ENCODE measurements at places on chromosomes 7 and 10. TPM values are rescaled to one million over a fixed set of nuclear protein-coding genes. Genes with fewer than 3 reads are reported as not detected.

TMEM168 gene
- total RNA-seq, result 6.1 TPM

DNA sequence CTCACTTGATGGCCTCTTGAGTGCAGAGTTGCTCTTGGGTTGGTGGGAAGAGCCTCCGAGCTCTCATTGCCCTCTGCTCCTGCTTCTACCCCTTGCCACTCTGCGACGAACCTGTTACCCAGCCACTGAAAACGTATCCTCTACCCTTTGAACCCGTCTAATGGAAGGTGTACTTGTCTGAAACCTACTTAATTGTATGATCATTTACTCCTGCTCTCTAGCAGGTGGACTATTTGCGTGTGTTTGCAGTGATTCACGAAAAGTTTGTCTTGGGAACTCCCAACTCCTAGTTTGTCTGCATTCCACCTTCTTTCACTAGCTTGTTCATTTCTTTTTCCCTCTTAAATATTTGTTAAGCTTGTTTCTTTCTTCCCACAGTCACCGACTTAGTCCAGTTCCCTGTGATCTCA lies 503 bp downstream of the CROT start:
- DNase-seq, result no peak

CNTNAP2 gene
- 2.0 TPM for total RNA-seq

NKX1-2 gene
- 0.05 TPM for total RNA-seq

SPDYE9 gene
- total RNA-seq, result not detected

DNA sequence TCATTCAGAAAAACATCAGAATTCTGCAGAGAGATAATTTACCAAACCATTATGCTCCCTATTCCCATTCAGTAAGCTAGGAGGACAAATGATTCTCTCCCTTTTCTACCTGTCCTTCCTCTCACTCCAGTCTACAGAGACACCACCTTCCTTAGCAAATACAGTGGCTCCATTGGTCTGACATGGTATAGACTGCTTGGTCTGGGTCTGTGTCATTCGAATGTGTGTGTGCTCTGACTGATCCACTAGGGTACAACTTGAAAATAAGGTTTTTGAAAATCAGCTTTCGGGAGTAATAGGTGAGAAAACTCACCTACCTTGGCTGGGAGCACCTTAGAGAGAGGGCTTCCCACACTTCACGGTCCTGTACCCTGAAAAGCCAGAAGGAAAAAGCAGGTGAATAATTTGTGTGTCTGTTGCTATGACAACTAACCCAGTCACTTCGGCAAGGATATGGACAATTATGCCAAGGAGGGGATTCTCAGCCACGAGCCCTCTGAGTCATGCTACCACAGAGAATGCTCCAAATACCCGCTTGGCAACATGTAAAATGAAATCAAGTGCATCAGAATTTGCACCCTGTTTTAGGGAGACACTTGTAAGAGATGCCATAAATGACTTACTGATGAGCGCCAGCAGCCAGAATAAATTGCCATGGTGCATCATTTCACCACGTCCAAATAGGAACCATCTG lies 114.5 kb upstream of the PRKCQ start:
- DNase-seq, result no peak

OR2AE1 gene
- not detected for total RNA-seq

- no peak for DNase-seq
Observed at GRCh38 chr7:8490391-8491045, 57.1 kb downstream of the NXPH1 start.

OR9A2 gene
- not detected for total RNA-seq
